ENCODE measurements at places on chromosomes 3 and 15.
A peak's percentile ranks its signal among the peaks of the same experiment; 100 is the strongest.

DNA sequence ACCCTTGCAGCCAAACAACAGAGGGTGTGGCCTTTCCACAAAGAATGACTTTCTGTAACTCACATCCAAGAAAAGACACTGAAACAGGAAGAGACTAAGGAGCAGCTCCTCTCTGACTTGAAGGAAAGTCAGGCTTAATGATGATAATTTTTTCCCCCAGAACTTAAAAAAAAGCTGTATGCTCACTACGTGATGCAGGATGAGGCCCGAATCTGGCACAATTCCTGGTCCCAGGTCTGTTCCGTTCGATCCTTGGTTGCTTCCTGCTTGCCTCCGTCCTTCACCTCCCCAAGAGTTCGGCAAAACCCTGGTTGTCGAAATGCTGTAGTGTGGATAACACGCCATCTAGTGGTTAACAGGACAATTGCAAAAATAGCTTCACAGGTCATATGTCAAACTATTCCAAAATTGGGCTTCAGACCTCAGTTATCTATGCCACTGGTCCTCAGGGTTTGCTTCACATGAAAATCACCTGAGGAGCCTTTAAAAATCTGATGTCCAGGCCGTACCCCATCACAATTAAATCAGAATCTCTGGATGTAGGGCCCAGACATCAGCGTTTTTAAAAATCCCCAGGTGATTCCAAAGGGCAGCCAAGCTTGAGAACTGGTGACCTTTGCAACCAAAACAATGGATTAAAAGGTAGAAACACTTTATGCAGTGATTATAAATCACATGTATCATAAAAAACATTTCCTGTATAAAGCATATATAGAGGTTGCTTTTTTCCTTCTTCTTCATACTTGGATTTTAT is 28.1 kb upstream of the SYNM start:
- DNase-seq, result peak; percentile 75

DNA sequence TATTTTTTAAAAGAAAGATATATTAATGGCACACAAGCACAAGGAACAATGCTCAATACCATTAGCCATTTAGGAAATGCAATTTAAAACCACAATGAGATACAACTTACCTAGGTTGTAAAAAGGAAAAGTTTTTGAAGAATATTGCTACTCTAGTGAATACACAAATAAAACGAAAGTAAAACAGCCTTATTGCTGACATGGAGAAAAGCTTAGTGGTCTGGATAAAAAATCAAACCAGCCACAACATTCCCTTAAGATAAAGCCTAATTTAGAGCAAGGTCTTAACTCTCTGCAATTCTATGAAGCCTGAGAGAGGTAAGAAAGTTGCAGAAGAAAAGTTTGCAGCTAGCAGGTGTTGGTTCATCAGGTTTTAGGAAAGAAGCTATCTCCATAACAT is 892.7 kb upstream of the ALCAM start:
- no peak for DNase-seq

- no peak for DNase-seq
These were observed 105.5 kb upstream of the SMAD3 start for GRCh38 chr15:66959875-66960274.

- peak; percentile 17 for DNase-seq
These were observed 855 bp upstream of the ABHD5 start for GRCh38 chr3:43689766-43690399.

DNA sequence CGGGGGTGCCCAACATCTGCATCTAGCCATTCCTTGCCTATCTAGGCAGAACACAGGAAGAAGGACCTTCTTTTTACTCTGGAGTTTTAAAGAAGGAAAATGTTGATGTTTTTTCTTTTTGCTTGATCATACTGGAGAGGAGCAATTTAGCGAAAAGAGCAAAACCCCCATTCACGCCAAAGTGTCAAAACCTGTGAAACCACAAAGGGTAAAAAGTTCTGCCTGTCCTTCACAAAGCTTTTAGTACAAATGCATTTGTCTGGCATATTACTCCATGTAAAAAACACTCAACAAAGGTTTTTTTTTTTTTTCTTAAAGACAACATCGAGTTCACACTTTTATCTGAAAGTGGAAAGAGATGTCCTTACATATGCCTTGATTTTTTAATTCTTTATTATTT is 214.2 kb upstream of the MRPL3 start:
- DNase-seq, result no peak

DNA sequence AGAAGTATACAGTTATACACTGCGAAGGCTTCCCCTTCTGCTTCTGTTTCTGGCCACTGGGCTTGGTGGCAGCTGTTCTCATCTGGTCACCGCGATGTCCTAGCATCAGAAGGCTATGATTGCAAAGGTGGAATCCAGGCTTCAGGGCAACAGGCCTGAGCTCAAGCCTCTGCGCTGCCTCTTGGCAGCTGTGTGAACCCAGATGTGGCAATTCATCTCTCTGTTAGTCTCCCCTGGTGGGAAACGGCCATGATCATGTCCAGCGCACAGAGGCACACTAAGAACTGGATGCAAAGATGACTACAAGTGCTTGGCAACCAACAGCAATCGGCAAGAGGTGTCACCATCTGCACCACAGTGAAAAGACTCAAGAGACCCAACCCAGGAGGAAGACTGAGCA is 78.9 kb downstream of the PCSK6 start:
- DNase-seq, result no peak

- DNase-seq, result no peak
These were observed 6.5 kb downstream of the RFTN1 start for GRCh38 chr3:16506884-16507577.

GRCh38 chr15:92158426-92158825 is 235.3 kb upstream of the ST8SIA2 start:
- no peak for DNase-seq

GRCh38 chr3:52609316-52609815 is 73.0 kb downstream of the UQCC5 start:
- DNase-seq, result no peak

GRCh38 chr3:66386011-66386924 is 114.6 kb downstream of the LRIG1 start:
- no peak for DNase-seq

GRCh38 chr15:101723171-101723873 is 951 bp downstream of the TARS3 start:
- peak; percentile 12 for DNase-seq

DNA sequence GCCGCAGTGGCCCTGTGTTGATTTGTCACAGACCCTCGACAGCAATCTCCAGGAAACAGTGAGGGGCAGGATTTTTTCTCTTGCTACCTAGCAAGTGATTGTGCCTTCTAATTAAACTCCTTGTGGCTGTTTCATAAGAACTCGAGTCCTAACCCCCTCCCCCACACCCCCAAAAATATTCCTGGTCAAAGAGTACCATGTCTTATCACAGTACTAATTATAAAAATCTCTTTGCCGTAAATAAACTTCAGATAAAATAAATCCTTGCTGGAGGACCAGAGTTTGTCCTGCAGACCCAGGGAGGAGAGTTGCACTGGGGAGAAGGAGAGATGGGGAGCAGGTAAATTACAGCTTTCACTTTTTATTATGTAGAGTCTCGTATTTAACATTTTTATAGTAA is 64.3 kb downstream of the FAM174B start:
- DNase-seq, result no peak

- no peak for DNase-seq
These were observed 453.8 kb downstream of the OTOL1 start for GRCh38 chr3:161950318-161950868.
